Ecto neural progenitor cell (in vitro differentiated cells): ENCODE measurements at places on chromosomes 5 and 9.

DNA sequence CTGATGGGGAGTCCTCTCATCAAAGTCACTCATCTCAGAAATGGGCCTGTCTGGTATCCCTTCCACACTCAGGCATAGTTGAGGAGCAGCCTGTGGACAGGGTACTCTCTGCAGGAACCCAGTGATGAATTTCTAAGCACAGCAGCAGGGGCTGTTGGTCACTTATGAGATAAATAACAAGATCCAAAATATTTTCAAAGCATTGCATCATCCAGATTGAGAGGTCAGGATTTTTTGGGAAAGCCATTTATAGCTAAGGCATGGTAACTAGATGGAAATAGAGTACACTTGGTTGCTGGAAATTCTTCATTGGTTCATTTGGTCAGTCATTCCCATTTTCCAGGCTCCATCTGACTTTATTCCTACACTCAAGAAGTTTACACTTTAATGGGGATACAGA lies 246.8 kb upstream of the RAI14 start:
- no peak for DNase-seq

- no peak for DNase-seq
Measured at GRCh38 chr5:110884005-110884404, 145.2 kb downstream of the SLC25A46 start.

DNA sequence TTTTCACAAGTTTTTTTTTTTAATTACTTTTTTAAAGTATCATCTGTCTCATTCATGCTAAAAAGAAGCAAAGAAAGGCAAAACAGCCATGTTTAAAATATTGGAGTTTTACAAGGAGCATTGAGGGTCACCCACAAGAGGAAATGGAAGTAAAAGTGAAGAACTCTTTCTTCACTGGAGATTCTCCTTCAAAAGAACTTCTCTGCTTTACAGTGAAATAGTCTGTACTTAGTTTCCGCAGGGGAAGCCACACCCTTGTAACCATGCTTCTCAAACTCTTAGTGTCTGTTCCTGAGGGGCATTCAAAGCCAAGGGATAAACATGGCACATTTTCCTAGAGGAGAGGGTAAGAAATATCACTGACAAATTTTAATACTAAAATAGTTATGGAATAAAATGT lies 8.6 kb downstream of the C9orf72 start:
- no peak for DNase-seq

- DNase-seq, result no peak
Measured at GRCh38 chr9:76662476-76663281, 101.6 kb upstream of the PCA3 start.

DNA sequence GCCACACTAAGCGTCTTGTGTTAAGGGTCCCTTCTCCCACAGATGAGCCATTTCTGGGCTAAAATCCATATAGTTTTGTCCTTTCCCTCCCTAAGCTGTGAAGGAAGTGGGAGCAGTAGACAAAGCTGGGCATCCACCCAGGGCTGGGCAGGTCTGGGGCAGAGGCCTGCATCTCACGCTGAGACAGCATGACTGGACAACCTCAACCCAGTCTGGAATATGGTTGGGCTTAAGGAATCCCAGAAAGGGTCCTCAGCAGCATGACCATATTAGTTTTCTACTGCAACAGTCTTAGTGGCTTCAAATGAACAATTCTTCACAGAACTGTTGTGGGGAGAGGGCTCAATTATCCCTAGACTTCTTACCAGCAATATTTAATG lies 173.8 kb downstream of the AUH start:
- no peak for DNase-seq

DNA sequence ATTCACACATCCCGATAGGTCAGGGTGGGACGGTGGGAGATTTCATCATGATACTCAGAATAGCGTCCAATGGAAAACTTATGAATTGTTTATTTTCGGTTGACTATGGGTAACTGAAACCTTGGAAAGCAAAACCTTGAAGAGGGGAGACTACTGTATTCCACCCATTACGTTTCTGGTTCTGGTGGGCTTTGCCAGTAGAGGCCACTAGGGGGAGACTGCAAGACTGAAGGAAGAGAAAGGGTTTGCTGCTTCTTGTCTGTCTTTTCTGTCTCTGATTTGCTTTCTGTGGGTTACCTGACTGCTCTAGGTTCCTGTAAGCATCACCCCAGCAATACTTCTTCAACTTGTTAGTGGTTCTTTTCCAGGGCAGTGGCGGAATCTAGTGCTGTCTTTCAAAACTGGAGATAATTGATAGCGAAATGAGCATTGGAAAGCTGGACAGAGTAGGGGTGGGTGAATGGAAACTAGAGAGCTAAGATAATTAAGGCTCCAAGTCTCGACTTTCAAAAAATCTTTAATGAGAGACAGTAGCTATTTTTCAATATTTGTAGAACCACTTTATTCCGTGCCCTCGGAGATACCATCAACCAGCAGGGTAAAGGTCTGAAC lies 27.0 kb downstream of the GRIN3A start:
- peak; percentile 51 for DNase-seq

DNA sequence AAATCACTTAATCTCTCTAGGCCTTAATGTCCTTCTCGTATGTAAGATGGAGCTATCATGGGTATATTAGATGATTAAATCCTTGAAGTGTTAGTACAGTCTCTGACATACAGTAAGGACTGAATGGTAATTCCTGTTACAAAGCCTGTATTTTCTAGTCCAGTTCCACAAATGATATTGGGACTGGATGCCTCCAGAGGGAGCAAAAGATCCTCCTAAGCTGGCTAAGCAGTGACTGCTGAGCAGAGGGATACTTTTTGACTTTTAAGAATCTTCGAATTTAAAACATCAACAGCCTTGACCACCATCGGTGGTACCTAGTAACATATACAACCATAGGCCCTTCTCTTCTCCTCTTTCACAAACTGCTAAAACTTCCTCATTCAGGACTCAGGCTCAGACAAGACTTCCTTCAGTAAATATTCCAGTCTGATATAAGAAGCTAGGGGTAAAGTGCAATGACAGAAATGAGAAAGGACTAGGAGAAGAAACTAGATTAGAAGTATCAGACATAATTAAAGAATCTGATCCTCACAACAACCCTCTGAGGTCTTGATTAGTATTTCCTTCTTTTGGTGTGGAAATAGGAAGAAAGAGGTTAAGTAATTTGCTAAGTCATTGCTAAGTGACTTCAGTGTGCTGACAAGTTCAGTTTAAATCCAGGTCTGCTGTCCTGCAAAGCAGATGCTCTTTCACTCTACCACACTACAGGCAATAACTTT lies 13.9 kb downstream of the PTAR1 start:
- DNase-seq, result no peak

- no peak for DNase-seq
Measured at GRCh38 chr5:177595991-177596774, 3.7 kb upstream of the B4GALT7 start.

DNA sequence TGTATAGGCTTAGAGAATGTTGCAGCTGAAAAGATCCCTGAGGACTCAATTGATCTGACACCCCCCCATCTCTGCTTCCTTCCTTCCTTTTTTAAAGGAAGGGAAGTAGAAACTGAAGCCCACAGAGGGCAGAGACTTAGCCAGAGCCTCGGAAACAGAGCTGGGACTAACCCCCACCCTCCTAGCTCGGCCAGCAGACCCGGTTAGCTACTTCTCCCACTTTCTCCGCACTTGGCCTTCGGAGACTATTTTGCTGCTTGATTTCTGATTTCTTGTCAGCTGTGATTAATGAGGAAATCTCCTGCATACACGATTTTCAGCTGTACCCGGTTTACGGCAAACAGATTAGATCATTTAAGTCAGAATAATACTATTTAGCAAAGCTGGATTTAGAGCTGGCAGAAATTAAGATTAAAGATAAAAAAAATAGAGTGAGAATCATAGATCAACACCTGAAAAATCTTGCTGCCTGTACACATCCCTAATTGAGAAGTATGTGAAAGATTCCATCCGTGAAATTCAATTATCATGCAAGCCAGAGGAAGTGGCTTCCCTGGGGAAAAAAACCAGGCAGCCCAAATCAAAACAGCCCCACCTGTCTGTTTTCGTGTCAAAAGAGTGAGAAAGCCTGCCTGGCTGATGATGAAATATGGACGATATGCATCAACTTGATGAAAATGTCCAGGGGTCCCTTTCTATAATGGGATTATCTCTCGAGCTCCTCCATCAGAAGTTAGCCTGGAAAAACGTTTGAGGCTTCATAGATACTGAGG lies 159.5 kb upstream of the SHB start:
- DNase-seq, result peak; percentile 44

- DNase-seq, result no peak
Measured at GRCh38 chr5:2752059-2752820, 763 bp upstream of the IRX2 start.

DNA sequence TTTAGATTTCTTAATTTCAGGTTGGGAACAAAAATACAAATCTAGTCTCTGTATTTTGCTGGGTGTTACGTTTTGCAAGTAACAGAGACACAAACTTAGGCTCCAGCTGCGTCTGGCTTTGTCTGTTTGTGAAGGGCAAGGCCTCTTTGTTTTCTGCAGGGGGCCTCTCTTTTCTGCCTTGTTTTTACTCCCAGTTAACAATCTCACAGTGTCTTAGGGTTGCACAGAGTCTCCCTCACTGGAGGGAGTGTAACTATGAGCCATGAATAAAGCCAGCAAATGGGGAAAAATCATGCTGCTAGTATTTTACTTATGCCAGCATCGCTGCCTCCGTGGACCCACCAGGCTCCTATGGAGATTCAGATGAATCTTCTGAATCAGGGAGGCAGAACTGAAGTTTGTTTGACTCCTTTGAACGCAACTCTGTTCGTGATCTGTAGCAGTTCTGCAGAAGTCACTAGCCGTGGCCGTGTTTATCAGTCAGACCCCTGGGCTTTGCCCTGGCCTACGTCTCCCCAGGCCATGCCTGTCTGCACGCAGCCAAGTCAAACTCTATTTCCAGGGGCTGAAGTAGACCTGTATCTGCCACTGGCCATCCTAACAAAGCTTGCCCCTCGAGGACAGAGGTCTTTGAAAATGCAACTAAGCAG lies 77.2 kb downstream of the ATP10B start:
- DNase-seq, result no peak

DNA sequence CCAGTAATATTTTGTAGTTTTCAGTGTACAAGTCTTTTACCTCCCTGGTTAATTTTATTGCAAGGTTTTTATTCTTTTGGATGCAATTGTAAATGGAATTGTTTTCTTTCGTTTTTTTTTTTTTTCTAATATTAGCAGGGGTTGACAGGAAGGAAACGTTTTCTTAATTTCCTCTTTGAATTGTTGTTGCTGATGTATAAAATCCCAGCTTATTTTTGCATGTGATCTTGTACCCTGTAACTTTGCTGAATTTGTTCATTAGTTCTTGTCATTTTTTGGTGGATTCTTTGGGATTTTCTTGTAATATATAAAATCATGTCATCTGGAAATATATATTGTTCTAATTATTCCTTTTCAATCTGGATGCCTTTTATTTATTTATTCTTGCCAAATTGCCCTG lies 65.0 kb upstream of the ANKH start:
- DNase-seq, result no peak

DNA sequence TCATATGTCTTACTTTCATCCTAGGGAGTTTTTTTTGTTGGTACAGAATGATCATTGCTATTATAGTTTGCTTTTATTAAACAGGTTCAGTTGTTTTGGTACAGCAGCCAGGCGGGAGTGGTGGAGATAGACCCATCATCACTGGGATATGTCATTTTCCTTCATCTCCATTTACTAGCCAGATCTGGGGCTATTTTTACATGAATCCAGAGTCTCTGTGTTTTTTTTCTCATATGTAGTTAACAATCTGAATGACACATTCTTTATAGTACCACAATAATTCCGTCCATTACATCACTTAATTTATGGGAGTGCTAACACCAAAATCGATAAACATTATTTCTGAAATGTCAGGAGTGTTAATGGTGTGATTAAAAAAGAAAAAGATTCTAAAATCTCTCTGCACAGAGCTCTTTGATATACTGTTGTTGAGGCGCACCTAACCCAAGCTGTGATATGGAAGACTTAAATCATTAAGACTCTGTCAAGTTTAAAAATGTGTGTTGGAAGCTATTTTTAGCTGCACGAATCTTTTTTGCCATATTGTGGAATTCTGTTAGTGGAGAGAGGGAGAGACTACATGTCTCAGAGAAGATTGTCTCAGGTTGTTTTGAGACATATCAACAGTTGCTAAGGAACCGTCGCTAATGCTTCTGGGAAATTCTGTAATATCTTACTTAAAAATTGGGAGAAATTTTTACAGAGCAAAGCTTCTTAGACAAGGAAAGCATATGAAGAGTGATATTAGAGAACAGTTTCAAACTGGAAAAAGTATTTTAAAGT lies 59.6 kb downstream of the RPS23 start:
- DNase-seq, result no peak

DNA sequence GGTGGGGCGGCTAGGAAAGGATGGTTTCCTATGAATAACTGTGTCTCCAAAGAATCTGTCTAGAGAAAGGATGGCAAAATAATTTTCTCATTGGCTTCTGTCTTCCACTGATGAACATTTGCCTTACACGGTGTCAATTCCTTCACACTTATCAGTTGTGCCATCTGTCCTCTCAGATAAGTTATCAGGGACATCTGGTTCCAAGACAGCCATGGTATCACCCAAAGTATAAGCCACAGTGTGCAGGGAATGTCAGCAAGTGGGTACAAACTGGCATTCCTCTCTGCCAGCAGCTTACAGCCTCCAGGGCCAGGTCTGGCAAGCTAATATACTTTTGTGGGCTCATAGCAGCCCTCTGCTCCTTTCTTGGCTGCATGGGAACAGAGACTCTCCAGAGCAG lies 1092.0 kb downstream of the EFNA5 start:
- DNase-seq, result no peak

DNA sequence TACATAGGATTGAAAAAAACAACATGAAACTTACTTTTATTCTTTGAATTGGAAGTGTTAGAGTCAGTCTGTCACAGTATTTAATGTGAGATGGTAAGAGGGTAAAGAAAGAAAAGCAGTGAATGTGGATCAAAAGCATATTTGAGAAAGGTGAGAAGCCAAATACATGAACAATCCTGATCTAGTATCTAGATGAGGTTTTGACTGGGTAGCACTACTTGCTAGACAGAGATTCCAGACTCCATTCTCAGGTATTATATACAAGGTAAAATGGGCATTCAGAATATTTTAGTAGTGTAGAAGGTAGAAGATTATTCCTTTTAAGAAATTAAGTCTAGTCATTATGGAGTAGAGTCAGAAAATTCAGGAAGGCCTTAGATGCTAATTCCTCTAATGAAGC lies 62.2 kb downstream of the SLC38A9 start:
- no peak for DNase-seq

GRCh38 chr9:29750062-29750461 lies 2176.8 kb upstream of the C9orf72 start:
- DNase-seq, result no peak

DNA sequence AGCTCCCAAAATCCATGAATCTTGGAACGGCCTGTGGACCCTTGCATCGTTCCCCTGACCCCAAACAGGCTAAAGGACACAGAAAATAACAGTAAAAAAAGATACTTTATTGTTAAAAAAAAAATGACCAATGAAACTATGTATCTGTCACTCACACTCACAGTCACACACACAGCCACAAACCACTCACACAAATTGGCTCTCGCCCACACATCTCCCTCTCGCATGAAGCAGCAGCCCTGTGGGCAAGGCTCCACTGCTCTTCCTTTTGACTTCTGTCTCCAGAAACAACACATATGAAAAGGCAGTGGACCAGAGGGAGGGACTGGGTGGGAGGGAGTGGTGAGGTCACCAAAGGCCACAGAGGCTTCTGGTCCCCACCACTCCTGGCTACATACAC lies 56.6 kb downstream of the SLC36A1 start:
- DNase-seq, result no peak
